ENCODE measurements at places on chromosomes 4 and X.

- DNase-seq: no peak
These were observed 127.6 kb upstream of the MID1 start for GRCh38 chrX:10747975-10748374.

DNA sequence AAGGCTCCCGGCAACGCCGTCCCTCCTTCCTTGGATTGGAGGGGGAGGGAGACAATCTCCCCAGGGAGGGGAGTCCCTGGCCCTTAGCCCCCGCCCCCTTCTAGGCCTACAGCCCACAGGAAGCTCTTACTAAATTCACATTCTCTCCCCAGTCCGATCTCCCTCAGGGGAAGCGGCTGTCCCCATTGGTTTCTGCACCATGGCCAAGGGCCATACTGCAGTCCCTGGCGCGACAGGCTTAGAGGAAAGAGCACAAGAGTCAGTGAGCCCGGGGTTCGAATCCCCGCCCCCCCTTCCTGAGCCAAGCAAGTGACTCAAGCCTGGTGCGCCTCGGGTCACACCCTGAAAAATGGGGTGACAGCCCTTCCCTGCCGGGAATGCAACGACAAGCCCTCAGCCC, 1.1 kb downstream of the ABLIM2 start:
- no peak for DNase-seq

- DNase-seq: no peak
These were observed 459.7 kb downstream of the IL15 start for GRCh38 chr4:142095886-142096605.

- no peak for DNase-seq
These were observed 22.1 kb downstream of the STAP1 start for GRCh38 chr4:67580577-67580976.

- DNase-seq: no peak
These were observed 20.1 kb upstream of the XPNPEP2 start for GRCh38 chrX:129718676-129719075.

DNA sequence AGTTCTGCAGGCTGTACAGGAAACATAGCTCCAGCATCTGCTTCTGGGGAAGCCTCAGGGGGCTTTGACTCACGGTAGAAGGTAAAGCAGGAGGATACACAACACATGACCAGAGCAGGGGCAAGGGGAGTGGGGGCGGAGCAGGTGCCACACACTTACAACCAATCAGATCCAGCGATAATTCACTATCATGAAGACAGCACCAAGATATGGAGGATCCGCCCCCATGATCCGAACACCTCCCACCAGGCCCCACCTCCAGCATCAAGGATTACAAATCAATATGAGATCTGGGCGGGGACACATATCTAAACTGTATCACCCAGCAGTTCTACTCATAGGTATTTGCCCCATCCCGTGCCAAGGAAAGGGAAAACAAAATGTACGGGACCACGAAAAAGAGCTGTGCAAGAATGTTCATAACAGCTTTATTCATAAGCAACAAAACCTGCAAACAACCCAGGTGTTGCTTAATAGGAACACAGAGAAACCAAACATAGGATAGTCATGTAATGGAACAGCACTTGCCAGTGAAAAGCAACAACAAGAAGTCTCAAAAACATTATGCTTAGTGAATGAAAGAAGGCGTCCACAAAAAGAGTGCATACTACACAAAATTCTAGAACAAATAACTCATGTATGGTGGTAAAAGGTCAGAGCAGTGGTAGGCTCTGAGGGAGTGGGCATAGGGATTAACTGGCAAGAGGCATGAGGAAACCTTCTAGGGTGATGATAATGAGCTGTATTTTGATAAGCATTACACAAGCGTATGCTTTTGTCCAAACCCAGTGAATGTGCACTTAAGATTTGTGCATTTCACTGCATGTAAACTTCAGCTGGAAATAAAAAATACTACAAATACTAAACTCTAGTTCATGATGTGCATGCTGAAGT, 130.9 kb upstream of the FAM9B start:
- no peak for DNase-seq

GRCh38 chr4:42843694-42844093, 48.8 kb upstream of the GRXCR1 start:
- no peak for DNase-seq

DNA sequence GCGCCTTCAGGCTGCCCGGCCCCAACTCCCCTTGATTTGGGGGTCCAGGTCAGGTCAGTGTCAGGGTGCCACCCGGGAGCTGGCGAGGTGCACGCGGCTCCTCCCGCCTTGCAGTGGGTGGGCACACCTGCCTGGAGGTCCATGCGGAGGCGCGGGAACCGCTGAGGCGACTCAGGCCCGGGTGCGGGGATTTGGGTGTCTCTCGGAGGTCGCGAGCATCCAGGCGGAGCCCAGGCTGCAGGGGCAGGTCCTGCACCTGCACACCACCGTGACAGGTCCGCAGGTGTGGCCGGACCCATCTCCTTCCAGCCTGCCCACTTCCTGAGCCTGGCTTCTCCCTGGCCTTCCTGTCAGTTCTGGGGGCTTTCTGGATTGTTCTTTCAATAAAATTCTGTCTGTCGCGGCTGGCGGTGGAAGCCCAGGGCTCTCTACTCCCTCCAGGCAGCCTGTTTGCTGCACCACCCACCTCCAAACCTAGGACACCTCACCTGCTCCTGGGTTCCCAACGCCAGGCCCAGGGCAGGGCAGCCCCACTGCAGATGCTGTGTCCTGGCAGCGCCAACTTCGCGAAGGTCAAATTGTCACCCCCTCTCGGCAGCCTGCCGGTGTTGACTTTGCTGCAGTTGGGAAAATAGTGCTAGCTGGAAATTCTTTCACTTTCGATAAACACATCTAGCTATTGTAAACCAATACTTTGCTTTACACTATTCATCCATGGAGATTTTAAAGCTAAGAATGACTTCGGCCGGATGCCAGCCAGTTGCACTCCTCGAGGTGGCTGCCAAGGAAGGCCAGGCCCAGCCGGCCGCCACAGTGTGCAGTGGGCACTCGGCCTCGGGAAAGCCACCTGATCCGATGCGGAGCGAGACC, 35.9 kb downstream of the FGFRL1 start:
- no peak for DNase-seq

DNA sequence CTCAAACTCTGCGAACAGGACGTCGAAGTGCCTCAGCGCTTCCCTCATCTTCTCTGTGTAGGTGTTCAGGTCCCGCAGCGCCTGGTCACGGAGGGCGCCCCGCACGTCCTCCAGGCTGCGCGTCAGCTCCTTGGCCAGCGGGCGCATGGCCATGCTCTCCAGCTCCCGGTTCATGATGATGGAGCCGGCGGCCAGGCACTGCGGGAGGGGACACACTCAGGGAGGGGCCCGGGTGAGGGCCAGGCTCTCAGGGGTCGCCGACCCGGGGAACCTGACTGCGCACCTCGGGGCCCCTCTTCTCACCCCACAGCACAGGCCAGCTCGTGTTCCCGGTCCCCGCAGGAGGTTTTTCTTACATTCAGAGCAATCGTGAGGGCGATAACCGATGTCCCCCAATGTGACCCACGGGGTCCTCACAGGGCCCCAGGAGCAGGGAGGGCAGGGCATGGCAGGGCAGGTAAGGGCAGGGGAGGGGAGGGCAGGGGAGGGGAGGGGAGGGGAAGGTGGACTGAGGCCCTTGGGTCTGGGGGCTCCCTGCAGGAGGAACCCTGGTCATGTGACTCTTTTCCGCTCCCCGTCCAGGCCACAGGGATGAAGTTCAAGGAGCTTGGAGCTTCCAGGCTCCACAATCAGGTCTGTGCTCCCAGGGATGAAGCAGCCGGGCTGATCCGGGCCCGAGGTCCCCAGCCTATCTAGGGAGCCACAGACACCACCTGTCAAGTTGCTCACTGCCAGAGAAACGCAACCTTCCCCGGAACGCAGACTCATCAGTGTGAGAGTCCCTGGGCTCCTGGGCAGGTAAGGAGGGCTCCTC, 77.8 kb upstream of the MXD4 start:
- no peak for DNase-seq

DNA sequence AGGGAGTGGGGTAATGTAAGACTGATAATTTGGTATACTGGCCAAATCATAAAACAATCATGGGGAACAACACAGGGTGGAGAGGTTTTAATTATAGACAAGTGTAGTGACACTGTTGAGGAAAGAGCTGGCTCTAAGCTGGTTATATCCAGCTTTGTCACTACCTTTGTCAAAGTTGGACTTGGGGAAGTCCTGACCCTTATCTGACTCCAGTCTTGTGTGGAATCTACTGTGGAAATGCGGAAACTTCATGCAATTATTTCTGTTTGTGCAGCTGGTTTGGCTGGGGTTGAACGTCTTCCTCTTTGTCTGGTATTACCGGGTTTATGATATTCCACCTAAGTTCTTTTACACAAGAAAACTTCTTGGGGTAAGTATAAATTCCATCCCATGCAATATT, 2.0 kb downstream of the CYBB start:
- no peak for DNase-seq

DNA sequence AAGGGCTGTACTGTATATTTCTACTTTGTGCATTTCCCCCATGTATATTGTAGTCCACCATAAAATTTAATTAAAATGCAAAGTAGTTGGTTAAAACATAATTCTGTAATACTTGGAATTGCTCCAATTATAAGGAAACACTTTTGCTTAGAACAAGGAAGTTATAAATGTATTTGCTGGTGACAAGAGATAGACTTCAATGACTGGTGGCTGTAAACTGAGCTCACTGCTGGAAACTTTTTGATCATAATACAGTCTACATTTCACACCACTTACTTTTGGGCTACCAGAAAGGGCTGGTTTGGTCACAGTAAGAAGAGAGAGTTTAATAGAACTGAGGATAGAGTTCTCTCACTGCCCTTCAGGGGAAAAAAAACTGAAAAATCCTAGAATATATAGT, 32.7 kb downstream of the DCAF8L2 start:
- no peak for DNase-seq

DNA sequence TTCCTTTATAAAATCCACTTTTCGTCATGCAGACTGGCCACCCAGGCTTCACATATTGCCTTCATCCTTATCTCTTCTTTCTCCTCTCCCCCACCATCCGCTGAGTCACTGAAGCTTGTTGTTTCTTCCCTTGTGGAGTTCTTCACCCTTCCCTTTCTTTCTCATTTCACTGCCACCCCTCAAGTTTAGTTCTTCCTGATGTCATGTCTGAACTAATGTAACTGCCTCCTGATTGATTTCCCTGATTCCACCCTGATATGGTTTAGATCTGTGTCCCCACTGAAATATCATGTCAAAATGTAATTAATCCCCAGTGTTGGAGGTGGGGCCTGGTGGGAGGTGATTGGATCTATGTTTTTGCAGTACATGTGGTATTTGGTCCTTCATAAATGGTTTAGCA, 151.4 kb downstream of the CPEB2 start:
- no peak for DNase-seq

GRCh38 chr4:829291-829690, 3.4 kb upstream of the CPLX1 start:
- DNase-seq: no peak

DNA sequence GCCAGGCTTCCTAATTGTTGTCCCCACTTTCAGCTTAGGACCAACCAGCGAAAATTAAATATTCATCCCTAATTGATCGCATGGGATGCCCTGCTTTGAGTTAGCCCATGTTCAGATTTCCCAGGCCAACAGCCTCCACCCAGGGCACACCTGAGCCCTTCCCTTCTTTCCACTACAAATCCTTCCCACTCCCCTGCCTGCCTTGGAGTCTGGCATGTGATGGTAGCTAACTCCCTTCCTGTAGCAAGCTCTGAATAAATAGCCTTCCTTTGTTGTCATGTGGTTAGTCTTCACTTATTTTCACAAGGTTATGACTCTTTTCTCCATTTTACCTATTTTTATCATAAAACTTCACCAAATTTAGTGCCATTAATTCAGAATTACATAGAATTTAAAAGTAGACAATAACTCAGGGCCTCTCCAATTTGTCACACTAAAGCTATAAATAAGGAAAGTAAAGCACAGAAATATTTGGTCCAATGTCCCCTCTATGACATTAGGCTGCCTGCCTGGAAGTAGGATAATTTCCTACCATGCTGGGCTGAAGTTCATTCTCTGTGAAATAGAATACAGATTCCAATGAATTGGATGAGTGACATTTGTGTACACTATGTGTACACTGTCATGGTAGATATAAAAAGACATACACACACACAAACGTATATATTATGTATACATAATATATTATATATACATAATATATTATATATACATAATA, 166.4 kb upstream of the CPEB2 start:
- DNase-seq: no peak

DNA sequence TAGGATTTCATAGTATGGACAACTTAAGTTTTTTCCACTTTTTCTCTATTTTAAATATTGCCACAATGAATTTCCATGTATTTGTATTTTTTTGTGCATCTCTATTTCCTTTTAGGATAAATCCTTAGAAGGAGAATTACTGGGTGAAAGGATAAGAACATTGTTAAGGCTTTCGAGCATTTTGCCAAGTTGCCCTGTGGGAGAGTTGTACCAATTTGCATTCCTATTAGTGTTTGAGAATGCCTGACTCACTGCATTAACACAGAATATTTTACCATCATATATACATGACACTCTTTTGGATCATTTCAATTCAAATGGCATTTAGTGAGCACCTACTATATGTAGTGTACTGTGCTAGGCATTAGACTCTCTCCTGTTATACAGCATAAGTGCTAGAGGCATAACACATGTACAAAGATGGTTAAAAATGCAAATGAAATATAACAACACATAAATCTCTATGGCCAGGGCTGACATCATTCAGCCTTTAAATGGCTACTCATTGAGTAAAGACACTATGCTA, 57.0 kb downstream of the PLAC1 start:
- DNase-seq: no peak

DNA sequence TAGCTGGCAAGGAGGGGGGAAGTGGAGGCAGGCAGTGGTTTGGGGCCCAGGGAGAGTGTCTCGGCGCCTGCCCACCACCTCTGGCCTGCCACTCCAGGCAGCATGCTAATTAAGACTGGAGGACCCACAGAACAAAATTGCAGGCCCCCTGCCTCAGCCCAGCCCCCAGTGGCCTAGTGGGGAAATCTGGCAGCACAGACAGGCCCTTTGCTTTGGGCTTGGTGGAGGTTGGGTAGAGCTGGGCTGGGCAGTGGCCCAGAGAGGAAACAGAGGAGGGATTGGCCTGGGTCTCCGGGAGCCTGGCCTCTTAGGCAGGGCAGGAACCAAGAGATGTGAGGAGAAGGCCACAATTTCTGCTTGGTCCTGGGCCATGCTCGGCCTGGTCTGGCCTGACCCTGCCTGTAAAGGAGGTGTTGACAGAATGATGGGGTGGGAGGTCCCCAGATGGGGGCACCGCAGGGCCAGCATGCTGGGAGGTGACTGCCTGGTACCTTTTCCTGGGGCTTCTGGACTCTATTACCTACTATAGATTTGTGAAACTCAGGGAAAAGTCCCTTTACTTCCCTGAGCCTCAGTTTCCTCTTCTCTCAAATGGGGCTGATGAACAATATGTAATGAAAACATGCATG, 92.4 kb upstream of the PJA1 start:
- no peak for DNase-seq

GRCh38 chr4:104743215-104743653, 248.5 kb upstream of the CXXC4 start:
- no peak for DNase-seq

Measured in NCI-H1436 (cell line).